ENCODE measurements at places on chromosomes 5 and 9. TPM values are rescaled to one million over a fixed set of nuclear protein-coding genes. Genes with fewer than 3 reads are reported as not detected.

GRCh38 chr9:125878164-125878631 lies 131.0 kb downstream of the PBX3 start:
- no peaks in the 10 kb centered on the region for H3K27me3 ChIP-seq
- DNase-seq: no peak
- peak overlapping the region; percentile 8 for H3K27ac ChIP-seq

DNA sequence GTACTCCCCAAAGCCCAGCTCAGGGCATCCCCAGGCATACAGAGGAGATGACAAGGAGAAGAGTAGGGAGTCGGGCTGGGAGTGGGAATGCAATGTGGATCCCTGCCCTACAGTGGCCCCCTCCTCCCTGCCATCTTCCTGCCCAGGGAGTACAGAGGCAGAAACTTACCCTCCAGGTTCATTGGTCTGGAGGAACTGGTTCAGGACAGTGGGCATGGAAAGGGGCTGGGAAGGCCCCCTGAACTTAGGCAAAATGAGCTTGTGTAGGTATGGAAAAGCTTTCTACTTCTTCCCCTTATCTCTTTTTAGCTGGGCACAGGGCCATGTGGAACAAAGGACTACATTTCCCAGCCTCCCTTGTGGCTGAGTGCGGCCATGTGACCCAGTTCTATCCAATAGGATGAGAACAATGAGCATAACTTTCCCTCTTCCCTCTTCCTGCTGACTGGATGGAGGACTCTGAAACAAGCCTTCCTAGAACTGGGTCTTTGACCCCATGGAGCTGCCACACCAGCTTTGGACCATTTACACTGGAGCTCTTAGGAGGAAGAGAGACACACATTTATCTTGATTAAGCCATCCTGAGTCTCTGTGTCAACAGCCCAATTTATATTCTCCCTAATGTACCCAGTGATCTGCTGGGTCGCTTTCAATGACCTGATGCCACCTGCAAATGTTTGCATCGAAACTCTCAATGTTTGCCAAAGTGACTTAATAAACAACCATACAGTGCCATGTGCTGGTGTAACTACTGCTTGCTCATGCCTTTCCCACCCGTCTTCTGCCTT lies 25.0 kb upstream of the HMCN2 start:
- H3K27me3 ChIP-seq: no peaks in the 10 kb centered on the region
- no peak overlapping the region for H3K4me3 ChIP-seq
- H3K27ac ChIP-seq: no peak overlapping the region
- peaks cover 17% of the 10 kb centered on the region for H3K4me1 ChIP-seq

The PCDHGA11 gene
- 5.8 TPM for total RNA-seq

The PCA3 gene
- total RNA-seq: not detected

The C9 gene
- total RNA-seq: not detected

The ELOVL7 gene
- total RNA-seq: 4.6 TPM

The TMEM245 gene
- total RNA-seq: 134 TPM

The CCL21 gene
- total RNA-seq: 172 TPM

The TYRP1 gene
- 0.83 TPM for total RNA-seq

DNA sequence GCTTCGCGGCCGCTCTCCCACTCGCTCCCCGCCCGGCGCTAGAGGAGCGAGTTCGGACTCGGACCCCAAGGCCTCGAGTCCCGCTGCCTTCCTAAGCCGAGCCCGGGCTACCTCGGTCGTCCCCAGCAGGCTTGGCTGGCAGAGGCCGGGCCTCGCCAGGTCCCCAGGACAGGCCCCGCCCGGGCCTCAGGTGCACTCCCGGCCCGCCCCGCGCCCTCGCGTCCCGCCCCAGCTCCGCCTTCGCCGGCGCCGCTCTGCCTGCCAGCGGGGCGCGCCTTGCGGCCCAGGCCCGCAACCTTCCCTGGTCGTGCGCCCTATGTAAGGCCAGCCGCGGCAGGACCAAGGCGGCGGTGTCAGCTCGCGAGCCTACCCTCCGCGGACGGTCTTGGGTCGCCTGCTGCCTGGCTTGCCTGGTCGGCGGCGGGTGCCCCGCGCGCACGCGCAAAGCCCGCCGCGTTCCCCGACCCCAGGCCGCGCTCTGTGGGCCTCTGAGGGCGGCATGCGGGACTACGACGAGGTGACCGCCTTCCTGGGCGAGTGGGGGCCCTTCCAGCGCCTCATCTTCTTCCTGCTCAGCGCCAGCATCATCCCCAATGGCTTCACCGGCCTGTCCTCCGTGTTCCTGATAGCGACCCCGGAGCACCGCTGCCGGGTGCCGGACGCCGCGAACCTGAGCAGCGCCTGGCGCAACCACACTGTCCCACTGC lies at the start of gene SLC22A5:
Gene SLC22A5, plus strand, starts transcription at position 237 of the 707 bp plus-strand sequence. Its CDS starts 263 bp downstream, at position 500.
- DNase-seq: no peak
- H3K27me3 ChIP-seq: no peaks in the 10 kb centered on the region
- H3K27ac ChIP-seq: peak within 1 kb of the TSS; percentile 92
- peaks cover 18% of the 10 kb centered on the region for H3K4me1 ChIP-seq

- peaks cover 29% of the 10 kb centered on the region for H3K36me3 ChIP-seq
- peaks cover 24% of the 10 kb centered on the region for H3K4me1 ChIP-seq
- H3K27me3 ChIP-seq: no peaks in the 10 kb centered on the region
- peak overlapping the region; percentile 19 for H3K27ac ChIP-seq
- DNase-seq: no peak
- no peak overlapping the region for H3K4me3 ChIP-seq
Measured at GRCh38 chr5:14429101-14430050, 152.2 kb upstream of the OTULINL start.

GRCh38 chr5:35626108-35626507 lies 8.4 kb downstream of the SPEF2 start:
- H3K4me3 ChIP-seq: no peak overlapping the region
- H3K27me3 ChIP-seq: no peaks in the 10 kb centered on the region
- H3K4me1 ChIP-seq: no peaks in the 10 kb centered on the region
- no peak for DNase-seq
- H3K27ac ChIP-seq: no peak overlapping the region
- H3K36me3 ChIP-seq: peaks cover 4% of the 10 kb centered on the region

DNA sequence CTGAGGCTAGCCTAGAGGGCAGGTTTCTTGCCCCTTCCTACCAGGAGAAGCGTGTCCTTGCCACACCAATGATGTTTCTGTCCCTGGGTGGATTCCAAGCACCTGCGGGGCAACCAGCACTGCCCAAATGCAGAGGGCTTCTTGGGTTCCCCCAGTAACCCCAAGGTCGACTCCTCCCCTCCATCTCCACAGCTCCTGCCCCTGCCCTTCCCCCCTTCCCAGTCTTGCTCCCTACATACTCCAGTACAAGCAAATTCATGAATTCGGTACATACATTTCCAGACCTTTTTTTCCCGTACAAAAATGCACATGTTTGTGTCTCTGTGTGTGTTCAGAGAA lies 12.8 kb upstream of the JADE2 start:
- H3K4me3 ChIP-seq: no peak overlapping the region
- DNase-seq: no peak
- H3K27ac ChIP-seq: peak overlapping the region; percentile 63
- H3K36me3 ChIP-seq: no peaks in the 10 kb centered on the region
- peaks cover 20% of the 10 kb centered on the region for H3K4me1 ChIP-seq

- no peak overlapping the region for H3K27ac ChIP-seq
- no peaks in the 10 kb centered on the region for H3K27me3 ChIP-seq
- H3K4me3 ChIP-seq: no peak overlapping the region
- H3K36me3 ChIP-seq: no peaks in the 10 kb centered on the region
- no peak for DNase-seq
Measured at GRCh38 chr9:37961351-37961750, 57.4 kb upstream of the SLC25A51 start.

DNA sequence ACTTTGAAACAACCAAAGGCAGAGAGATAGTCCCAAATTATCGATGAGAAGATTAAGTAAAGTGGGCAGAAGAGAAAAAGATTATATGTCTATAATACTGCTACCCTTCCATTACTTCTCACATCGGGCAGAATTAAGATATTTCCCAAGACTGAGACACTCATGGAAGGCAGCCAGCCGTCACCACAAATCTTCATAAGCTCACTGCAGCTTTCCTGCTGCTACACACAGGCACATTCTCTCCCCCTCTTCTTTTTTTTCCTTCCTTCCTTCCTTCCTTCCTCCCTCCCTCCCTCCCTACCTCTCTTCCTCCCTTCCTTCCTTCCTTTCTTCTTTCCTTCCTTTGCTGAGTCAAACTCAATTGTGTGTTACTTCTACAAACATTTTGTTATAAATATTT lies 58.7 kb upstream of the SPATA31C2 start:
- H3K4me3 ChIP-seq: no peak overlapping the region
- peak; percentile 70 for DNase-seq
- H3K27me3 ChIP-seq: no peaks in the 10 kb centered on the region
- peaks cover 35% of the 10 kb centered on the region for H3K4me1 ChIP-seq

- no peaks in the 10 kb centered on the region for H3K4me1 ChIP-seq
- no peak overlapping the region for H3K4me3 ChIP-seq
- H3K36me3 ChIP-seq: peaks cover 73% of the 10 kb centered on the region
- no peaks in the 10 kb centered on the region for H3K27me3 ChIP-seq
Measured at GRCh38 chr9:113388833-113389232, 12.0 kb upstream of the HDHD3 start.

- no peaks in the 10 kb centered on the region for H3K36me3 ChIP-seq
- H3K27ac ChIP-seq: peak overlapping the region; percentile 94
- H3K4me3 ChIP-seq: peak overlapping the region; percentile 61
- peaks cover 47% of the 10 kb centered on the region for H3K4me1 ChIP-seq
Measured at GRCh38 chr9:91422758-91423711, 597 bp downstream of the NFIL3 start.

DNA sequence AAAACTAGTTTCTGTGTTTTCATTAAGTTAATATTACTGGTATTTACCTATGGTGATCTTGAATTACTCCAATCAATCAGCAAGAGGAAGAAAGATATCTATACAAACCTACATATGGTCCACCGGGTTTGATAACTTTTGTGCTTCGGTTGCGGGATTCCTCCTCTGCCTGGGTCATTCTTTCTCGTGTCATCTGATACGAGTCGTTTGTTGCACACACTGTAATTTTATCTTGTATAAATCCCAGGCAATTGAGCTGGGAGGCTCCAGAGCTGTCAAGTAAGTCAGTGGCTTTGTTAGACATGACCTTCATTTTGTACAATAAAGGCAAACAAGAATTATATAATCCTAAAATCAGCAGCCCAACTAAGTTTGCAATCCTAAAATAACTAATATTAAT lies 48.0 kb downstream of the ELL2 start:
- no peak overlapping the region for H3K4me3 ChIP-seq
- no peak for DNase-seq
- no peak overlapping the region for H3K27ac ChIP-seq
- no peaks in the 10 kb centered on the region for H3K36me3 ChIP-seq
- peaks cover 31% of the 10 kb centered on the region for H3K4me1 ChIP-seq

DNA sequence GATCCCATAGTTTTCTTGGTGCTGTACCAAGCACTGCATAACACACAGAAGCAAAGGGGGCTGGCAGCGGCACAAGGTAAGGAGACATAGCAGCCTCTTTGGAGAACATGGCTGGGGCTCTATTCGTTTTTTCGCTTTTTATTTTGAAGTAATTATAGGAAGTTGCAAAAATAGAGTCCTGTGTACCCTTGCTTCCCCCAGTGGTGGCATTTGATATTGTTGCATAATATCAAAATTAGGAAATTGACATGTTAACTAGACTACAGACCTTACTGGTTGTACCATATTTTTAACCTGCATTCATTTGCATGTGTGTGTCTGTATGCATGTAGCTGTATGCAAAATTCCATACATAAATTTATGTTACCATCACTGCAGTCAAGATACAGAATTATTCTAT lies 6.6 kb upstream of the UBQLN1 start:
- DNase-seq: no peak
- no peak overlapping the region for H3K4me3 ChIP-seq
- H3K36me3 ChIP-seq: no peaks in the 10 kb centered on the region
- H3K27me3 ChIP-seq: no peaks in the 10 kb centered on the region

The ENTREP1 gene
- 16.2 TPM for total RNA-seq

The TRIM36 gene
- total RNA-seq: 1.3 TPM

The C5 gene
- total RNA-seq: 6.6 TPM

GRCh38 chr5:907366-907910 lies 14.8 kb downstream of the TRIP13 start:
- H3K4me3 ChIP-seq: no peak overlapping the region
- no peak overlapping the region for H3K27ac ChIP-seq
- no peaks in the 10 kb centered on the region for H3K36me3 ChIP-seq
- no peaks in the 10 kb centered on the region for H3K27me3 ChIP-seq

DNA sequence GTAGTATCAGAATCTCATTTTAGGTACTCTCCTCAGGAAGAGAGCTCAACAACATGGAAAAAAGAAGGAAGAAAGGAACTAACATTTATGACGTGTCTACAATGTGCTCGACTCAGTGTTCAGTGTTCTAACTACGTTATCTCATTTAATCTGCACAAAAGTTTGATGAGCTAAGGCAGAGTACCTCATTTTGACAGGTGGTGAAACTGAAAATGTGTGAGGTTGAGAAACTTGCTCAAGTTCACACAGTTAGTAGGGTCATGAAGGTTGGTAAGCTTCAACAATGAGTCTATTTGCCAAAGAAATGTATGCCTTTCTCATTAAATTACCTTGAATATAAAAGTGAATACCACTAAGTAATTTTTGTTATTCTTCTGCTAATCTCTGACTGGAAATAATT lies 165.1 kb downstream of the CAAP1 start:
- H3K27ac ChIP-seq: no peak overlapping the region
- DNase-seq: no peak
- H3K4me3 ChIP-seq: no peak overlapping the region
- no peaks in the 10 kb centered on the region for H3K36me3 ChIP-seq
- no peaks in the 10 kb centered on the region for H3K27me3 ChIP-seq
- H3K4me1 ChIP-seq: peaks cover 37% of the 10 kb centered on the region

The CD72 gene
- total RNA-seq: 2.2 TPM

DNA sequence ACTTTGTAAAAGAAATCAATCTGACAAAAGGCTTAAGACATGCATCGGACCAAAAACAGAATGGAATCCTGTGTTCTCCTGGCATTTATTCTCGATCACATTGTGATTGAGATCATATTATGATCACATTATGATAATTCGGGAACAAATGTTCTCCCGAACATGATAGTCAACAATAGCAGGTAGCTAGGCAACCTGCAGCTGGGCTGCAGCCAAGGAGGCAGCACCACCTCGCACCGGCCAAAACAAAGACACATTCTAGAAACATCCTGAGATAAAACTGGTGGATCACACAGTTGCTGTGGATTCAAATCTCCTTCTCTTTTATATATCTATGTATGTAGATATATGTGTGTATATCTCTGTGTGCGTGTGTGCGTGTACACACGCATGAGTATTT lies 480.6 kb upstream of the CYLC2 start:
- no peaks in the 10 kb centered on the region for H3K27me3 ChIP-seq
- H3K4me3 ChIP-seq: no peak overlapping the region
- DNase-seq: no peak
- no peaks in the 10 kb centered on the region for H3K4me1 ChIP-seq

The CLK4 gene
- total RNA-seq: 16.7 TPM

The MRPS2 gene
- total RNA-seq: 47.3 TPM

DNA sequence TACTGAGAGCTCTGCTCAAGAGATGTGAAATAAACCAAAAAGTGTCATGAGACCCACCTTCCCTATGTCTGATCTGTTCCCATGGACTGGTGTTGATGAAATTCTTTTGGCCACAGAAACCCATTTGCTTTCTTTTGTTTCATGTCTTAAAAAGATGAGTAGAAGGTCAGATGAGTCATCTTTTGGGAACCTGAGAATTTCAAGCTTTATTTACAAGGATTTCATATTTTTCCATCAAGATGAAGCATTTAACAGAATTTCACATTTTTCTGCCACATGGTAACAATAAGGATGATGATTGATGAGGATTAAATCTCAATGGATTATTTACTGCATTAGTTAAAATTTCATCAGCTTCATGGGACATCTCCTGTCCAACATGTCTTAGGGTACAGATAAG lies 337.8 kb downstream of the DEPDC1B start:
- no peaks in the 10 kb centered on the region for H3K36me3 ChIP-seq
- H3K27me3 ChIP-seq: no peaks in the 10 kb centered on the region
- no peak for DNase-seq
- no peak overlapping the region for H3K4me3 ChIP-seq
- no peak overlapping the region for H3K27ac ChIP-seq

The BHMT2 gene
- total RNA-seq: 69.6 TPM

The CCNO gene
- total RNA-seq: not detected

The CXCL14 gene
- 2.1 TPM for total RNA-seq
